ENCODE measurements at places on chromosomes 7 and 10.
A peak's percentile ranks its signal among the peaks of the same experiment; 100 is the strongest.

DNA sequence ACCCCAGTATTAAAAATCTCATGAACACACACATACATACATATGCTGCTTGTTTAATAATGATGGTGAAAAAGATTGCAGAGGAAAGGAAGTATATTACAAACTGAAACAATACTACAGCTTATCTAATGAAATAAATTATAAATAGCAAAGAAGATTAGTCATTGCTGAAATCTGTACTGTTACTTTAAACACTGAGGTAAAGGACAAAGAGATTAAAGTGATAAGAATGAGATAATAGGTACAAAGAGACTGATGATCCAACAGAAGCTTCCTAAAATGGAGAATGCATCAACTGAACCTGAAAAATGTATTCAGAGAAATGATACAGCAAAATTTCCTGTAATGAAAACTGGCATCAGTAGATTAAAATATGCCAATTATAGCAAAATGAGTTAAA is 91.5 kb upstream of the KCND2 start:
- H3K4me3 ChIP-seq, result no peak overlapping the region
- no peaks in the 10 kb centered on the region for H3K36me3 ChIP-seq
- DNase-seq, result no peak
- H3K27ac ChIP-seq, result no peak overlapping the region
- no peaks in the 10 kb centered on the region for H3K27me3 ChIP-seq

DNA sequence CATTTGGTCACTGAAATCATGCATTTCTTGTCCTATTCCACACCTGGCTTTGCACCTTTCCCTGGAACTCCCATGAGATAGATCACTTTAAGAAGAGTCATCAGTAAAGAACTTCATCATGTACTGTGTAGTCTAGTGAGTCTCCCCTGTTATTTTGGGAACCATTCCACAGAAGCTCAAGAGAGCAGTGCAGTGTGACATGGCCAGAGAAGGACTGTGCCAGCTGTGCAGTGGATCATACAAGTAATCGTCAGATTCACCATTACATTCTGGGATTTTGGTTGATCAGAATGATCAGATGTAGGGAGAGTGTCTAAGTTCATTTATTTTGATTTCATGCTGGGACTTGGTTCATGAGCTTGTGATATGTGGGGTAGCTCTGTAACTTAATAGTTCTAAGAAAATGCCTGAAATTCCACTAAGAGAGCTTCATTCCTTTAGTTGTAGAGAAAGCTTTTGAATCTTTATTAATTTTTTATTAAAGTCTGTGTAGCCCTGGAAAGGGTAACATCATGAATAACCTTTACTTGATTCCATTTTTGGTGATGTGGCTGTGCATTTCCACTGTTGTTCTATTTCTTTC is 166.8 kb downstream of the SUGCT start:
- no peaks in the 10 kb centered on the region for H3K4me1 ChIP-seq
- no peak overlapping the region for H3K27ac ChIP-seq
- no peaks in the 10 kb centered on the region for H3K27me3 ChIP-seq
- H3K36me3 ChIP-seq, result no peaks in the 10 kb centered on the region

DNA sequence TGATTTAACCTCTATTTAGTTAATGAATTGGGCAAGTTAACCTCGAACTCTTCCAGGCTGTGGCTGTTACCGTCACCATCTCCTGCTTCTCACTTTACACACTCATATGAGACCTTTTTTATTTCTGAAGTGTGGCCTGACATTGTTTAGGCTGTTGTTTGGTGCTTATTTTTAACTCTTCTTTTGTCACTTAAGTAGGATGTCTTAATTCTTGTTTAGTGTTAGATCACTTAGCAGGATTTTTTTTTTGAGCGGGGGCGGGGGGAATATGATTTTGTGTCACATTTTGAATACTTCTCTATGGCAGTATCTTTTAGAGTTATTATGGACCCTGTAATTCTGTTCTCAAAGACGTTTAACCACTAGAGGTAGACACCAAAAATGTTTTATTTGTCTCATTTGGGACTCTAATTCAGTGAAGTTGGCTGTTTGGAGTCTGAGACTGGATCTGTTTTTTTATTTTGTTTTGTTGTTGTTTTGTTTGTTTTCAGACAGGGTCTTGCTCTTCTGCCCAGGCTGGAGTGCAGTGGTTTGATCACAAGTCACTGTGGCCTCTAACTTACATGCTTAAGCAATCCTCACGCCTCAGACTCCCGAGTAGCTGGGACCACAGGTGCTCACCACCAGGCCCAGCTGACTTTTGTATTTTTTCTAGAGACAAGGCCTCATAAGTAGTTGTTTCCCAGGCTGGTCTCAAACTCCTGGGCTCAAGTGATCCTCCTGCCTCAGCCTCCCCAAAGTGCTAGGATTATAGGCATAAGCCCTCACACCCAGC is 73.5 kb downstream of the CUX1 start:
- H3K4me1 ChIP-seq, result peaks cover under 1% of the 10 kb centered on the region
- no peak overlapping the region for H3K4me3 ChIP-seq
- H3K27ac ChIP-seq, result no peak overlapping the region
- H3K36me3 ChIP-seq, result no peaks in the 10 kb centered on the region
- no peak for DNase-seq

DNA sequence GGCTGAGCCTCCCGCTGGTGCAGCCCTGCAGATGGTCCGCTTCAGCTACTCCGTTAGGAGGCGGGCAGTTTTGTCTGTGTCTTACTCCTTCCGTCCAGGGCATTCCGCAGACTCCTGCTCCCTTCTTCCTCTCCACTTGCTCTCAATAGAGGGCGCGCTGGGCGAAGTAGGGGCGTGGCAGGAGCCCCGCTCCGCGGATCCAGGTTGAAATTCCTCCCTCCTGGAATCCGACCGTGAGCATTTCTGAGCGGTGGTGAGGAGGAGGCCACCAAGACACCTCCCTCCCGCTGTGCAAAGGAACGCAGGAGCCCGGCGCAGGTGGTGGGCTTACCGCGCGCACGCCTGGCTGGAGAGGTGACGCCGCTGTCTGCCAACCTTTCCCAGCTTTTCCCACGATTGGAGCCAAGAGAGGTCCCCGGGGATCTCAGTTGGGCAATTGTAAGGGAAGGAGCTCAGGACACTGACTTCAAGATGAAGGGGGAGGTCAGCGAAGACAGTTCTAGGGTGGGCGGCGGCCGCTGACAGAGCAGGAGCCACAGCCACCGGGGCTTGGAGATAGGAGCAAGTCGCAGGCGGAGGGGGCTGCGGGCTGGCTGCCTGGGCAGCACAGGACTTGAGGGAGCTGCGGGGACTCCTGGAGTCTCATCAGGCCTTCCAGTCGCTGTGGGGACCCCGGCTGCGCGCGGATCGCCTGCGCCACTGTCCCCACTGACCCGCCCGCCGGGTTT is 1011.3 kb downstream of the XPNPEP1 start:
- no peaks in the 10 kb centered on the region for H3K27me3 ChIP-seq
- no peaks in the 10 kb centered on the region for H3K4me1 ChIP-seq
- no peak for DNase-seq
- no peak overlapping the region for H3K27ac ChIP-seq

DNA sequence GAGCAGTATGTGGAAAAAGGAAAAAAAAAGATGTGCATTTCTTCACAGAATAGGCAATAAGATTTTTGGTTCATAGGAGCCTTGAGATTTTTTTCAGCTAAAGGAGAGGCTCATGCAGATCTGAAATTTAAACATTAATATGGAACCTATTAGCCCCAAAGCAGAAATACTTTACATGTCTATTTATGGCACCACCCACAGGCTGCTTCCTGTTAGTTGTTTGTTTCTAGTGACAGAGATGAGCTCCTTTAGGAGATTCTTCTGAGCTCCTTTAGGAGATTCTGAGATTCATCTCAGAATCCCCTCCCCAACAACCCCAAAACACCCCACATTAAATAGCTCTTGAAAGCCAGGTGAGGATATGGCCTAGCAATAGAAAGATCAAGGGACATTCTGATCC is 27.9 kb upstream of the HPS1 start:
- H3K27me3 ChIP-seq, result no peaks in the 10 kb centered on the region
- H3K36me3 ChIP-seq, result no peaks in the 10 kb centered on the region
- no peaks in the 10 kb centered on the region for H3K4me1 ChIP-seq
- no peak overlapping the region for H3K27ac ChIP-seq
- H3K4me3 ChIP-seq, result no peak overlapping the region

- H3K27ac ChIP-seq, result no peak overlapping the region
- H3K27me3 ChIP-seq, result no peaks in the 10 kb centered on the region
- DNase-seq, result peak; percentile 53
- no peak overlapping the region for H3K4me3 ChIP-seq
- peaks cover 11% of the 10 kb centered on the region for H3K4me1 ChIP-seq
These were observed 21.4 kb upstream of the VOPP1 start for GRCh38 chr7:55593515-55594318.

- no peaks in the 10 kb centered on the region for H3K27me3 ChIP-seq
- H3K36me3 ChIP-seq, result no peaks in the 10 kb centered on the region
- no peak overlapping the region for H3K27ac ChIP-seq
- H3K4me1 ChIP-seq, result no peaks in the 10 kb centered on the region
These were observed 33.5 kb upstream of the AUTS2 start for GRCh38 chr7:69564454-69565417.

- no peak for DNase-seq
- no peak overlapping the region for H3K27ac ChIP-seq
- no peaks in the 10 kb centered on the region for H3K27me3 ChIP-seq
- no peak overlapping the region for H3K4me3 ChIP-seq
- no peaks in the 10 kb centered on the region for H3K36me3 ChIP-seq
- H3K4me1 ChIP-seq, result no peaks in the 10 kb centered on the region
These were observed 227.7 kb downstream of the CUX1 start for GRCh38 chr7:102044984-102045673.

GRCh38 chr7:4234886-4235285 is 447.2 kb upstream of the FOXK1 start:
- H3K36me3 ChIP-seq, result no peaks in the 10 kb centered on the region
- H3K27me3 ChIP-seq, result no peaks in the 10 kb centered on the region
- H3K4me3 ChIP-seq, result no peak overlapping the region
- H3K27ac ChIP-seq, result no peak overlapping the region
- no peaks in the 10 kb centered on the region for H3K4me1 ChIP-seq

DNA sequence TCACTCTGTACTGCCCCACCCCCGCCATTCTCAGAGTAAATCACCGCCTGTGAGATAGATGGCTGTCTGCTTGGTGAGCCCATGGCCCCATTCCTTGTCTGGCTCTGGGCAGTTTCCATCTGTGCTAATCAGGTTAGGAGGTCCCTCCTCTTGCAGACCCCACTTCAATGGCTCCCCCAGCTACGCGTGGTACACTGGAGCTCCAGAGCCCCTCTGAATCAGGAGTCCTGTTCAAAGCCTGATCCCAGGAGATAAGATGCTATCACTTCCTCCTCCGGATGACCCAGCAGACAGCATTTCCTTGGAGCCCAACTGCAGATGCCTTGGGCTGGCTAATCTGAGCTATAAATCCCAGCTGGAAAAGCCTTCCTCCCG is 122.3 kb downstream of the SH3PXD2A start:
- H3K4me1 ChIP-seq, result no peaks in the 10 kb centered on the region
- H3K27me3 ChIP-seq, result no peaks in the 10 kb centered on the region
- DNase-seq, result no peak
- no peak overlapping the region for H3K27ac ChIP-seq
- H3K36me3 ChIP-seq, result no peaks in the 10 kb centered on the region

DNA sequence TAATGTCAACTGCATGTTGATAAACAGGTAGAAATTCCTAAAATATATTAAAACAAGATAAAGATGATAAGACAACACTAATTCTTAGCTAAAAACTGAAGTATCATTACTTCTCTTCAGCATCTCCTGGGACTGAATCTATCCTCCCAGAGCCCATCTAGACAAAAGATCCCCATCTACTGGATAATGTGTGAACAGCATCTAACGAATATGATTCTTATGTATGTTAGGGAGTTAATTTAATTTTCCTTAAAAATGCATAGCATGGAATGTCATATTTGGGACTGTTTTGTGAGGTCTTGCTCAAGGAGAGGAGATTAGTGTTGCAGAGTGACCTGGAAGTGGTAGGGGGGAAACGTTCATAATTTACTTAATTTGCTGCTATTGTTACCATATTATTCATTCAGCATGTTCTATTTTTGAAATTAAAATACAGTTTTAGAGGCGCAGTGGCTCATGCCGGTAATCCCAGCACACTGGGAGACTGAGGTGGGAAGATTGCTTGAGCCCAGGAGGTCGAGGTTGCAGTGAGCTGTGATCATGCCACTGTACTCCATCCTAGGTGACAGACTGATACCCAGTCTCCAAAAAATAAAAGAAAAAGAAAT is 305.1 kb upstream of the CSTF2T start:
- H3K4me3 ChIP-seq, result no peak overlapping the region
- H3K27ac ChIP-seq, result no peak overlapping the region
- DNase-seq, result no peak
- H3K27me3 ChIP-seq, result no peaks in the 10 kb centered on the region

DNA sequence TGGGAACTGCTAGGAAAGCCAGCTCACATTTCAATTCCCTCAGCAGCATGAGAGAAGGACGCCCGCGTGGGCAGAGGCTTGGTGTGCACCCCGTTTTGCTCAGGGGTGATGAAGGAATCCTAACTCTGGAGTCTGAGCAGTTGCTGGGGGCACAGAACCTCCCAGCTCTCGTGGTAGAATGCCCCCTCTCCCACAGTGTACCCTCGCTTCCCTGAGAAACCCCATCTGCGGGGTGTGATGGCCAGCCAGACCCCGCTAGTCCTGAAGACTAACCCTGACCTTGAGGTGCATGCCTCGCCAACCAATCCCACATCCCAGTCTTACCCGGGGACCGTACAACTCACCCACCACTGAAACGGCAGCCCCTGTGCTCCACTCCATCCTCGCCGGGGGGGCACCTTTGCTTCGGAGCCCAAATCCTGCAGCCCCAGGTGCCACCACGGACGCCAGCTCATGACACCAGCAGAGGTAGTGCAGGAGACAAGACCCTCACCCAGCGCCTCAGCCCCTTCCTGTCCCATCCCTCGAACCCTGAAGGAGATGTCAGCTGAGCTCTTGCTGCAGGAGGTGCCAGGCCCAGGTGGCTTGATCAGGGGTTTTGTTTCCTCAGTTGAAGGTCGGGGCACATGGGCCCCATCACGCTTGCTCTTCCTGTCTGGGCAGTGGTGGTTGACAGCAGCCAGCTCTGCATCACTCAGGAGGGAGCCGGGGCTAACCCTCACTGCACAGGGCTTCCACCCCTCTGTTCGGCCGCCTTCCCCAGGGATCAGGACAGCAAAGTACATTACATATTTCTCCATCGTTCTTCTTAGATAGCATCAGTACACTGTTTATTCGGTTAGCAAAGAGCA is 236.5 kb downstream of the MGMT start:
- H3K27ac ChIP-seq, result no peak overlapping the region
- H3K27me3 ChIP-seq, result no peaks in the 10 kb centered on the region
- no peaks in the 10 kb centered on the region for H3K36me3 ChIP-seq
- no peak for DNase-seq
- no peak overlapping the region for H3K4me3 ChIP-seq
- H3K4me1 ChIP-seq, result no peaks in the 10 kb centered on the region

GRCh38 chr10:89431977-89432376 is 17.6 kb downstream of the IFIT5 start:
- H3K27ac ChIP-seq, result no peak overlapping the region
- no peak for DNase-seq
- no peaks in the 10 kb centered on the region for H3K4me1 ChIP-seq
